Heart right ventricle (tissue), 16 donors: ENCODE measurements at places on chromosomes 16 and 17. TPM values are rescaled to one million over a fixed set of nuclear protein-coding genes. Genes with fewer than 3 reads are reported as not detected.

GRCh38 chr17:349666-350065 lies 2.9 kb downstream of the RPH3AL start:
- H3K27me3 ChIP-seq = no peaks in the 10 kb centered on the region
- peaks cover 57% of the 10 kb centered on the region for H3K4me1 ChIP-seq
- no peak overlapping the region for H3K4me3 ChIP-seq
- no peaks in the 10 kb centered on the region for H3K36me3 ChIP-seq
- DNase-seq = no peak

CCDC102A gene
- total RNA-seq = 6.9 TPM

DNA sequence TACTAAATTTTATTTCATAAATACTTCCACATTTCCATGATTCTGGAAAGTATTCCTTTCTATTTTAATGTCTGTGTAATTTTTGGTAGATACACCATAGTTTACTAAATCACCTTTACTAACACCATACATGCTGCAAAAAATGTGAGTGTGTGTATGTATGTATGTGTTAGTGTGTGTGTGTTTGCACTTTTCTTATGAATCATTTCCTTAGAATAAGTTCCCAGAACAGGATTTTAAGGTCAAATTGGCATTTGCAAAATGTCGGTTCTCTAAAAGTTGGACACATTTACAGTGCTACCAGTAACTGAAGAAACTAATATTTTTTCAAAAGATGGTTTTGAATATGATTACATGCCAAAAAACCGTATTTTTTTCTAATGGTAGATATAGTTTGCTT lies 137.1 kb downstream of the CYB561 start:
- no peaks in the 10 kb centered on the region for H3K36me3 ChIP-seq
- no peaks in the 10 kb centered on the region for H3K4me1 ChIP-seq
- peaks cover 6% of the 10 kb centered on the region for H3K27me3 ChIP-seq
- no peak for DNase-seq
- H3K27ac ChIP-seq = no peak overlapping the region

ARMC5 gene
- total RNA-seq = 4.7 TPM

GRCh38 chr17:12659500-12659899 lies 6.2 kb upstream of the MYOCD start:
- H3K4me1 ChIP-seq = no peaks in the 10 kb centered on the region
- peaks cover 6% of the 10 kb centered on the region for H3K27me3 ChIP-seq
- no peak overlapping the region for H3K27ac ChIP-seq
- H3K4me3 ChIP-seq = no peak overlapping the region

DNA sequence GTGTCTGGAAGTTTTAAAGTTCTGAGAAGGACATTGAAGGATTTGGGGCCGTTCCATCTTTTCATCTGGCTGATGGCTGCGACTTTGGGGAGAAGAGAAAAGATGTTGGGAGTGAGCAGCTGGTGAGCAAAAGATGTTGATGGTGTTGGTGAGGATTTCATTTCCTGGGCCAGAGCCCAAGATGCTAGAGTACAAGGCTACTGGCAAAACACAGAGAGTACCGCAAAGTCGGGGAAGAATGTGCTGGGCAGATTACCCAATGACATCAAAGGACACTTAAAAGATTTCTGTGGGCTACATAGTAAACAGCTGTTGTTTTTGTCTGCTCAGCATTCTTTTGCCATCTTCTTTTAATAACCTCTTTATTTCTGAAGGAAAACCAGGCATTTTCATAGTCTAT lies 49.4 kb upstream of the GAS7 start:
- H3K4me3 ChIP-seq = no peak overlapping the region
- H3K27ac ChIP-seq = no peak overlapping the region
- peaks cover 7% of the 10 kb centered on the region for H3K4me1 ChIP-seq
- DNase-seq = no peak
- no peaks in the 10 kb centered on the region for H3K36me3 ChIP-seq
- H3K27me3 ChIP-seq = no peaks in the 10 kb centered on the region

GRCh38 chr16:54239456-54239855 lies 47.1 kb downstream of the IRX3 start:
- H3K4me1 ChIP-seq = peaks cover 4% of the 10 kb centered on the region
- H3K27me3 ChIP-seq = no peaks in the 10 kb centered on the region
- no peak overlapping the region for H3K27ac ChIP-seq
- peak; percentile 37 for DNase-seq
- H3K36me3 ChIP-seq = no peaks in the 10 kb centered on the region
- no peak overlapping the region for H3K4me3 ChIP-seq

KRT31 gene
- total RNA-seq = not detected

CACNB1 gene
- total RNA-seq = 5.1 TPM

GRCh38 chr16:69930117-69930776 lies 20.9 kb upstream of the CLEC18A start:
- H3K27ac ChIP-seq = no peak overlapping the region
- H3K4me3 ChIP-seq = no peak overlapping the region
- H3K36me3 ChIP-seq = no peaks in the 10 kb centered on the region
- H3K4me1 ChIP-seq = peaks cover 28% of the 10 kb centered on the region
- no peaks in the 10 kb centered on the region for H3K27me3 ChIP-seq
- DNase-seq = peak; percentile 46

- H3K4me3 ChIP-seq = peak overlapping the region; percentile 96
- no peaks in the 10 kb centered on the region for H3K27me3 ChIP-seq
- H3K36me3 ChIP-seq = no peaks in the 10 kb centered on the region
- H3K27ac ChIP-seq = peak overlapping the region; percentile 99
- peak; percentile 79 for DNase-seq
These were observed 688 bp downstream of the CRK start for GRCh38 chr17:1455291-1455796.

LAT gene
- 0.86 TPM for total RNA-seq

INCA1 gene
- 2.8 TPM for total RNA-seq

CACNG1 gene
- total RNA-seq = not detected

DNA sequence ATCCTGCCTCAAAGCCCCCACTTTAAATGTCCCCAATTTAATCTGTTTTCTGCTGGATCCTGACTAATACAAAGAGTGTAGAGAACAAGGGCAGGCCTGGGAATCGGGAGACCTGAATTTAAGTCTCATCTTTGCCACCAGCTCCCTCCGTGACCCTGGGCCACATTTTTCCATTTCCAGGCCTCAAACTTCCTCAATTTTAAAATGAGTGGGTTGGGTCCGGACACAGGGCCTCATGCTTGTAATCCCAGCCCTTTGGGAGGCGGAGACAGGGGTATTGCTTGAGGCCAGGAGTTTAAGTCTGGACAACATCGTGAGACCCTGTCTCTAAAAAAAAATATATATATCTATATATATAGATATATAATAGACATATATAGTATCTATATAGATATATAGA lies 61.4 kb downstream of the SRL start:
- no peaks in the 10 kb centered on the region for H3K27me3 ChIP-seq
- H3K27ac ChIP-seq = no peak overlapping the region
- no peak for DNase-seq
- H3K4me1 ChIP-seq = peaks cover 12% of the 10 kb centered on the region
- H3K4me3 ChIP-seq = no peak overlapping the region

- no peak for DNase-seq
- H3K27ac ChIP-seq = no peak overlapping the region
- no peak overlapping the region for H3K4me3 ChIP-seq
- H3K36me3 ChIP-seq = no peaks in the 10 kb centered on the region
- H3K4me1 ChIP-seq = no peaks in the 10 kb centered on the region
- H3K27me3 ChIP-seq = no peaks in the 10 kb centered on the region
These were observed 5.9 kb downstream of the CCDC154 start for GRCh38 chr16:1438229-1439057.

DNA sequence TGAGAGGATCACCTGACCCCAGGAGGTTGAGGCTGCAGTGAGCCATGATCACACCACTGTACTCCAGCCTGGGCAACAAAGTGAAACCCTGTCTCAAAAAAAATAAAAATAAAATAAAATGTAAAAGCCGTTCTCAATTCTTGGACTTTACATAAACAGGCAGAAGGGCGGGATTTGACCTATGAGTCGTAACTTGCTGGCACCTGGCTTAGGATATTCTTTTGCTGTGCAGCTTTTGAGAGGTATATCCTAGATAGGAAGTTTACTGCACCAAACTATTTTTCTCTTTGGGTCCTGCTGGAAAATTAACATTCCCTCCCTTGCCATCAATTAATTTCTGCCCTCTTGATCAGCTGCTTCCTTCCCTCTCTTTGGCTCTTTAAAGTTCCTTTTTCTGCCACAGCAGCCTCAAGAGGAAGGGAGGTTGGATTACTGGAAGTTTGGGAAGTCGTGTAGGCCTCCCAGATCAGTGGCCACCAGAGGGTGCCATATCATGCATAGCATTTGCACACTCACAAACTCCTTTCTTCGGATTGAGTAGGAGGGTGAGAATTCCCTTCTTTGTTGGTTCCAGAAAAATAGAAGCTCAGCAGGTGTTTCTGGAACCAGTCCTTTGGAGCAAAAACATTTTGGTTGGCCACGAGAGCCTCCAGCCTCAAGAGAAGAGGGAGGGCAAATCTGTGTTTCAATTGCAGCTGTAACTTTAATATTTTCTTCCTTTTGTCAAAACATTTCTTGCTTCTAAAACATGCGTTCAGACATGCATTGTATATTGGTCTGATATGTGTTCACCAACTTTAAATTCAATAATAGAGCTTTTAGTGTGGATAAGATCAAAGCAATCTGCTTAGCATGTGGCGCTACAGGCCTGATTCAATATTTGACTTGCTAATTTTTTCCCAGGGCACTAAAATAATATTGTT lies 147.3 kb downstream of the CCDC182 start:
- no peak overlapping the region for H3K4me3 ChIP-seq
- peak overlapping the region; percentile 36 for H3K27ac ChIP-seq
- DNase-seq = peak; percentile 57
- peaks cover 22% of the 10 kb centered on the region for H3K4me1 ChIP-seq
- no peaks in the 10 kb centered on the region for H3K36me3 ChIP-seq

- no peak for DNase-seq
- no peak overlapping the region for H3K4me3 ChIP-seq
- H3K36me3 ChIP-seq = peaks cover 7% of the 10 kb centered on the region
- H3K27me3 ChIP-seq = no peaks in the 10 kb centered on the region
- no peak overlapping the region for H3K27ac ChIP-seq
These were observed 63.9 kb downstream of the CPPED1 start for GRCh38 chr16:12739738-12740137.

KRTAP2-3 gene
- not detected for total RNA-seq

GRCh38 chr17:19713462-19713861 lies 2.9 kb downstream of the SLC47A2 start:
- no peaks in the 10 kb centered on the region for H3K27me3 ChIP-seq
- H3K36me3 ChIP-seq = no peaks in the 10 kb centered on the region
- no peak for DNase-seq
- no peak overlapping the region for H3K4me3 ChIP-seq
- H3K4me1 ChIP-seq = no peaks in the 10 kb centered on the region
- H3K27ac ChIP-seq = no peak overlapping the region

DNA sequence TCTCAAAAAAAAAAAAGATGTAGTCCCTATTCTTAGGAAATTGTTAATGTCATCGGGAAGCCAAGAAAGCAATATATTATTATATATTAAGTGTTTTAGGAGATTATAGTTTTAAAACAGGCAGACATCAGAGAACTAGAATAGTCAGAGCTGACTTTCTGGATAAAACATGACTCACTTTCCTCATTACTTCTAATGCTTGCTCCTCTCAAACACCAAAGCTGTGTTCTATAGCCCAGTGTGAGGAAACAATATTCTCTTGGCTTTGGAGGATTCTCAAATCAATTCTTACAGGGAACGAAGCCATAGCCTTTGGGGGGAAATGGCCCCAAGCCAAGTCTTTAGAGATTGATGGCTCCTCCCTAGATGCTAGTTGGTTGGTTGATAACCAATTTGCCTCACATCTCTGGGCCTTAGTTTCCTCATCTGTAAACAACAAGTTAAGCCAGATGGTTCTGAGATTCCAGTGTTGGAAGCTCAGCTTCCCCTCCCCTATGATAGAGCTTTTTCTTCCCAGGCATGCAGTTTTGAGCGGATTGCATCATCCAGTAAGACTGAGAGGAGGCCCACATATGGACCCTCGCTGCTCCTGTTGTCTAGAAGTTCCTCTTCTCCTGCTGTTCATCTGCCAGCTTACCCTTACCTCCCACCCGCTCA lies 12.4 kb downstream of the NMT1 start:
- H3K27ac ChIP-seq = peak overlapping the region; percentile 17
- H3K36me3 ChIP-seq = peaks cover 62% of the 10 kb centered on the region
- peaks cover 24% of the 10 kb centered on the region for H3K4me1 ChIP-seq
- no peak for DNase-seq
- H3K4me3 ChIP-seq = no peak overlapping the region
- H3K27me3 ChIP-seq = no peaks in the 10 kb centered on the region

- H3K27ac ChIP-seq = peak within 1 kb of the TSS; percentile 81
- DNase-seq = peak; percentile 43
- H3K4me1 ChIP-seq = peaks cover 10% of the 10 kb centered on the region
- no peaks in the 10 kb centered on the region for H3K27me3 ChIP-seq
These were observed at the start of gene MYO1D for GRCh38 chr17:32876417-32877163. MYO1D (minus strand) TSS chr17:32877124; CDS start chr17:32876872, 252 bp downstream.

ZFP3 gene
- 13.3 TPM for total RNA-seq

CA5A gene
- total RNA-seq = 0.65 TPM

GRCh38 chr17:43349142-43349541 lies 49.7 kb upstream of the ARL4D start:
- no peaks in the 10 kb centered on the region for H3K27me3 ChIP-seq
- H3K36me3 ChIP-seq = no peaks in the 10 kb centered on the region
- DNase-seq = no peak
- no peak overlapping the region for H3K4me3 ChIP-seq
- H3K4me1 ChIP-seq = peaks cover 15% of the 10 kb centered on the region

ADAD2 gene
- not detected for total RNA-seq

DNA sequence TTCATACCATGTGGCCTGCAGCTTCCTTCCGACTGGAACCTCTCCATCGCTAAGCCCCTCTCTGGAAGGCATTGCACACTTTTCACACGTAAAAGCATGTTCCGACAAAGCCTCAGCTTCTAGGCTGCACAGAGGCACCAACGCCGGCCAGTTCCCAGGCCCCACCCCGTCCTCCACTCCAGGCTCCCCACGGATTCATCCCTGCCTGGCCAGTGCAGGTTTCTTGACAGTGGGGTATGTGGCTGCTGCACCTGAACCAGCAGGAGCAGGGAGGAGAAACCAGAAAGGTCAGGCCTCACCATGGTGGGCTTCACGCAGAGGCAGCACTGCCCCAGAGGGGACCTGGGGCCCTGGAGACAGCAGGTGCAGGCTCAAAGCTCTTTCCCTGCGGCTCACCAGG lies 14.2 kb downstream of the TIMM22 start:
- peaks cover 16% of the 10 kb centered on the region for H3K4me1 ChIP-seq
- H3K36me3 ChIP-seq = peaks cover 80% of the 10 kb centered on the region
- H3K27ac ChIP-seq = peak overlapping the region; percentile 74
- no peak for DNase-seq
- no peak overlapping the region for H3K4me3 ChIP-seq
- H3K27me3 ChIP-seq = no peaks in the 10 kb centered on the region
